ENCODE measurements at places on chromosomes 2 and 18.

- no peak for DNase-seq
Observed at GRCh38 chr2:119248751-119249150, 25.1 kb downstream of the STEAP3 start.

GRCh38 chr2:64532030-64532429, 7.9 kb downstream of the AFTPH start:
- no peak for DNase-seq

GRCh38 chr2:126370201-126370600, 285.8 kb upstream of the GYPC start:
- no peak for DNase-seq

DNA sequence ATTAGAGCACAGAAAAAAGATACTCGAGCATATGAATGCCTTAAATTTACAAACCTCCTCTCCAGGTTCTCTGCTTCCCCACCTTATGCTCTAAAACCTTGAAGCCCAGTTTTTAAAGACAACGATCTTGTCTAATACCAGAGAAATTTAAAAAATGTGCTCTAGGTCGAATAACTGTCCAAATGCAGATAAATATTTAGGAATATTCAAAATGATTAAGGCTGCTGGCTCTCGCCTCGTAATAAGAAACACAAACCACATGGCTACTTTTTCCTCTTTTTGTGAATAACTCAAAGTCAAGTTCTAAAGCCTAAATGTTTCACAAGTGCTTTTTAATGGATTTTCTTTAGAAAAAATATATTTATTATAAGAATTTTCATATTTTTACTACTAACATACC, 101.3 kb downstream of the SATB2 start:
- DNase-seq = no peak

- no peak for DNase-seq
Observed at GRCh38 chr18:35578481-35578880, 3.1 kb upstream of the GALNT1 start.

GRCh38 chr18:55275039-55275901, 312.7 kb downstream of the TCF4 start:
- DNase-seq = no peak
